ENCODE measurements at places on chromosomes 1 and 21.

DNA sequence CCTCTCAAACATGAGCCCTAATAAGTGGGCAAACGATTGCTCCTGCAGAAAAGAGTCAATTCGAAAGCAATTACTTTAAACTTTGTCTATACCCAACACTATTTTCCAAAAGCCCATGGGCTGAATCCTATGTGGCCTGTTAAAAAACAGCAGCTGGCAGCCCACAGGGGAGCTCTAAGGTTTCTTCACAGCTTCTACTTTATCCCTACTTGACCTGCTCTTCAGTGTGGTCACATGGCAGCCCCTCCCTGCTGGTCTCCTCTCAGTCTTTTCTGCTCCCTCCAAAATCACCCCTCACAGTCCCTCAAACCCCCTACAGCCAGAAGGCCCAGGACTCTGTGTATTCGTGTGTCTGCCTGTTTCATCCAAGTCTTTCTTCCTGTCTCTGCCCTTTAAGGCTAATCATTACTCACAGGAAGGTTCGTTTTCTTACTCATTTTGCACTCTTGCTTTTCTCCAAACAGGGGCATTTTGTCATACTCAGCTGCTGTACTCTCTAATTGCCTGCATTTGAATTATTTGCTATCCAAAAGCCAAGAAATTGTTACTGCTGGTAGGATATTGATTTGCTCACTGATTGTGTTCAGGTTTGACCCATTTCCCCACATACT, 62.4 kb upstream of the FAM3B start:
- no peak for DNase-seq

DNA sequence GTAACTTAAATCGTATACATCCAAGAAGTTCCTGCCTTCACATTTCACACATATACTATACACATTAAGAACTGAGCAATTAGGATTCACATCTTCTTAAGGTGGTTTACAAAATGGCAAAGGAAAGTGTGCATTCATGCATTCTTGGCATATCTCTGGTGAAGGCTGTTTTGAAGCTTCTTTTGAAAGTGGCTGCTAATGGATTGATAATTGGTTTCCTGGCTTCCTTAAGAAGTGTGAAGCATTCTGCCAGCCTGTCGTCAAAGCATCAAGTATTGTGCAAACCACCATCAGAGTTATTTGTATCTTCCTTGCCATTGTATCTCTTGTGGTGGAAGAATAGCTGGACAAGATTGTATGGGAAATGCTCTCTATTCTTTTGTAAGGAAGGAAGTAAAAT, 95.1 kb upstream of the HMGB4 start:
- DNase-seq = no peak

DNA sequence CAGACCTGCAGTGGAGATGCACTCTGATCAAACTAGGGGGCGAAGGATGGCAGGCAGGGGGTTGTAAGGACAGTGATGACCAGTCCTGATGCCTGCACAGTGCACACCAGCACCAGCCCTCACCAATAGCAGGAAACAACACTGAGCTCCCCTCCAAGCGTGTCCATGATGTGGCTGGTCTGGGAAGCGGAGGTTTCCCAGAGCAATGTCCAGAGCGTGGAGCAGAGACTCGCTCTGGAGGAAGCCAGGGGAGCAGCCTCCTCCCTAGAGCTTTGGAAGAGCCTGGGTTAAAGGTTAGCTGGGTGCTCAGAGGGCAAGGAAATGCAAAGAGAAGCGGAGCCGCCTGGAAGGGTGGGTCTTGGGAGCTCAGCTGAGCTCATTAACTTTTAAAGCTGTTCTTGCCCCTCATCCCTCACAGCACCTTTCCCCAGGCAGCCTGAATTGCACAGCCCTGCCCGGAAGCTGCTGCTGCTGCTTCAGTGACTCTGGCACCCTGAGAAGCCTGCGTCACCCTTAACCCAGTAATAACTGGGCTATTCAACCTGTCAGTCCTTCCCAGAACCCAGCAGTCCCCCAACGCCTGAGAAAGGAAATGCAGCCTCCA, 162.2 kb upstream of the RAB4A start:
- DNase-seq = peak; percentile 56

GRCh38 chr1:18948048-18948912, 8.2 kb downstream of the IFFO2 start:
- DNase-seq = no peak

GRCh38 chr1:71193153-71193552, 112.3 kb upstream of the ZRANB2 start:
- DNase-seq = no peak

Data from suprapubic skin (tissue), 4 donors.